ENCODE measurements at places on chromosomes 6 and 20.
A peak's percentile ranks its signal among the peaks of the same experiment; 100 is the strongest.

DNA sequence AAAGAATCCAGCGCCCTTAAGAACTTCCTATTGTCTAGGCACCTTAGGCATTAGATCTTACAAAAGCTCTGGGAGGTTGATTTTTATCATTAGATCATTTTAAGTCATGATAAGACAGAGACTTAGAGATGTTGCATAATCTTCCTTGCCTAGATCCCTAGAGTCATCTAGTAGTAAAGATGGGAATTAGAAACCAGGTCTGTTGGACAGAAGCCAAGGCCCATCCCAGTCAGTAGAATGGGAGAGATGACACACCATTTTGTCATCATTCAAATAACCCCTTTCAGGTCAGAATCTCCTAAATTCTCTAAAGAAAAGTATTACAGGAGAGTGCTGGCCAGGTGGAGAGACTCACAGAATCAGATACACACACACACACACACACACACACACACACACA is 579.1 kb downstream of the BMP2 start:
- no peak for DNase-seq
- no peaks in the 10 kb centered on the region for H3K36me3 ChIP-seq
- no peak overlapping the region for H3K4me3 ChIP-seq
- H3K4me1 ChIP-seq, result no peaks in the 10 kb centered on the region

- H3K27me3 ChIP-seq, result no peaks in the 10 kb centered on the region
- no peak overlapping the region for H3K27ac ChIP-seq
- no peak for DNase-seq
These were observed 220.3 kb upstream of the SNX9 start for GRCh38 chr6:157602521-157603295.

DNA sequence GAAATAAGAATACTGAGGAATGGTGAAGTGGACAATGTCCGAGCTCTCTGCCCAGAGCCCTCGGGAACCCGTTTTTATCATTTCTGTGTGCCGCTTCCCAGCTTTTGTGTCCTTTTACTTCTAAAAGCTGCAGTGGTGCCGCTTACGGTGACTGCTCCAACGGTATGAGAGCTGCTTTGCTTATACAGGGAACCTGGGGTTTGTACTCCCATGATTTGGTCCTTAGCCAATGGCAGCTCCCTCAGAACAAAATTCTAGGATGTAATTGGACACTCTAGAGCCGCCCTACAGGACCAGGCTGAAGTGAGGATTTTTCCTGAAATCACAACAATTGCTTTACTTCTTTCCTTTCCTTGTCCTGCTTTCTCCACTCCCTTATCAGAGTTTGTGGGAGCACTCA is 24.2 kb upstream of the PCSK2 start:
- H3K27ac ChIP-seq, result no peak overlapping the region
- H3K4me1 ChIP-seq, result no peaks in the 10 kb centered on the region
- peak; percentile 19 for DNase-seq

- H3K27me3 ChIP-seq, result peaks cover 13% of the 10 kb centered on the region
- H3K36me3 ChIP-seq, result no peaks in the 10 kb centered on the region
- no peak overlapping the region for H3K4me3 ChIP-seq
- H3K27ac ChIP-seq, result no peak overlapping the region
- DNase-seq, result no peak
- H3K4me1 ChIP-seq, result no peaks in the 10 kb centered on the region
These were observed 94.1 kb downstream of the CDH22 start for GRCh38 chr20:46213946-46214823.
